ENCODE measurements at places on chromosomes 12 and 14.

GRCh38 chr12:123119808-123120207 is 31.1 kb downstream of the PITPNM2 start:
- DNase-seq: peak; percentile 86

DNA sequence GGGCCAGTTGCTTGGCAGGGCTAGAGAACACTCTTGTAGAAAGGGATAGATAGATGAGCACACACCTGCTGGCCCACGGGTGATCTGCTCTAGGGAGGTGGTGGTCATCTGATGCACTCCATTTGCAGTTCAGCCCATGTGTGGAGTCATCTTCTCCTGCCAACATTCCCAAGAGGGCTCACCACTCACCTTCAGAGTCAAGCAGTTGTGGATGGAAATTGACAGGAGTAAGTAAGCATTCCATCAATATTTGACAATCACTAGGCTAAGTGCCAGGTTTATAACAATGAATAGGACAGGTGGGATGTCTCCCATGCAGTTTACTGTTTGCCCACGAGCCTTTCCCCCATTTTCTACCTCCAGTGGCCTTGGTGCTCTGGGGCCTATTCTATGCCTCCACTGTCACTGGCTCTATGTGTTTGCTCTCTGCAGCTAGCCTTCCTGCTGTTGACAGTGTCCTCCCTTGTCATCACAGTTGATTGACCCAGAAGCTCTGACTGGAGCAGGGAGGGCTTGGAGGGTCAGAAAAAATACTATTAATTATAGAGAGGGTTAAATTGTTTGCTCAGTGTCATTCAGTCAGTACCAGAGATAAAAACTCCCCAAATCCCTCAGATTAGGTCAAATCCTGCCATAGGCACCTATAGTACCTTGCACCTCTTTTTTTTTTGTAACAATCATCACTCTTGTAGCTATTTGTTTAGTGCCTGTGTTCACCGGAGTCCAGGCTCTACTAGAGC is 134.6 kb upstream of the PZP start:
- no peak for DNase-seq

- no peak for DNase-seq
These were observed 344.5 kb downstream of the ZFP36L1 start for GRCh38 chr14:68448252-68448902.

- DNase-seq: no peak
These were observed 7.7 kb downstream of the PPP1R3E start for GRCh38 chr14:23294734-23295561.

DNA sequence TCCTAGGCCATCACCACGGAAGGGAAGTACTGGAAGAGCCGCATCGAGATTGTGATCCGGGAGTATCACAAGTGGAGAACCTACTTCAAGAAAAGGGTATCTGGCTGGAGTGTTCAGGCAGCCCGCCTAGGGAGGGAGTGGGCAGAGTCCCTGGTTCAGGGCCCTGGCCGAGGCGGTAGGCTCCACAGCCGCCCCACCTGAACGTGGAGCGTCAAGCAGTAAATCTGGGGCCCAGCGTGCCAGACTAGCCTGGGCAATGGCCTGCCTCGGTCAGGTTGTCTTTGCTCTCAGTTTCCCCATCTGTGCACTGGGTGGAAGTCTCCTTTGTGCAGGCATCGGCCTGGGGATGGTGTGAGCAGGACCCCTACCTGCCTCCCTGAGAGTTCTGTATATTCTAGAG is 44.9 kb downstream of the IL31 start:
- DNase-seq: no peak

GRCh38 chr12:106265116-106265515 is 17.3 kb upstream of the CKAP4 start:
- no peak for DNase-seq
